ENCODE measurements at places on chromosomes 4 and X.

- DNase-seq, result no peak
Measured at GRCh38 chrX:20742106-20742505, 475.4 kb upstream of the RPS6KA3 start.

DNA sequence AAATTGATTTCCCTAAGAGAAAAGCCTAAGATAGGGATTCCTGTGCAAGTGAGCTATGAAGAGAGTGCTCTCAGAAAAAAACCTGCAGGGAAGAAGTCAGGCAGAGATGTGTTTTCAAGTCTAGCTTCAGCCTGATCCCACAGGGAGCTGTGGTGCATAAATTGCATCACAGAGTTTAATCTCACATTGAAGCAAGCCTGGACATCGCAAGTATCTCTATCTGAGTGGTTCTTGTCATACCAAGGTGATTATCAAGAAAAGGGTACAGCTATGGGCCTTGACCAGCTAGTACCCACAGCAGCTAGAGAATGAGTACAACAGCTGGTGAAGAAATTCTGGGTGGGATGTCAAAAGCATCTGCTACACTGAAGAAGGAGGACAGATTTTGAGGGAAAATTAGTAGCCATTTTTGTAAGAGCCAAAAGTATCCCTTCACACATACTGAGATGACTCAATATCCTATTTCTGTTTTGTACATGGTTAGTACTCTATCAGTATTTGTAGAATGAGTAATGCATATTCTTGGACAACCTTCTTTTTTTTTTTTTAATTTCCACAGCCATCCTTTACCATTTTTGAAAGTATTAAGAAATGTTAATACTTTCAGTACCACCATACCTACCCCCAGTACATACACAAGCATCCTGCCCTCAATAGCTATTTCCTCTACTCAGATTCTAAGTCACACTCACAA, 708.9 kb downstream of the IL1RAPL1 start:
- no peak for DNase-seq

GRCh38 chrX:153818571-153819383, 11.6 kb downstream of the PDZD4 start:
- no peak for DNase-seq

GRCh38 chrX:150899191-150899757, 806 bp upstream of the CD99L2 start:
- no peak for DNase-seq

- no peak for DNase-seq
Measured at GRCh38 chrX:149003863-149004660, 501.0 kb downstream of the IDS start.

DNA sequence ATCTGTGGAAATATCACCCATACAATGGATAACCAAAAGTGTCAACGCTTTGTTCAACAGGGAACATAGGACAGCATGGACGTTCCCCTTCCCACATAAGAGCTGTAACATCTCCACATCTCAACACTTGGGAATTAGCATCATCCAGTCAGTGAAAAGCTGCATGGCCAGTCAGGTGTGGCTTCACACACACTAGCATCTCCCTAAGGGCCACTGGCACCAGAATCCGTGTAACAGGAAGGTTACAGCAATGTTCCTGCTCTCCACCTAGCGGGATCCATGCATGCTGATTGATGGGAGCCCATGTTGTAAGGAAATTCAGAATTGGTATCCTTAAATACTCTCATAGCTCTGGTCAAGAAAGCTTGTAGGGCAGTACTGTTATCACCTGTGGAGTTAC, 78.8 kb downstream of the EVC2 start:
- DNase-seq, result no peak

- no peak for DNase-seq
Measured at GRCh38 chrX:153317306-153317705, 4.3 kb downstream of the PNMA6F start.

Data from stimulated activated CD8-positive, alpha-beta memory T cell treated with anti-CD3 and anti-CD28 coated beads, Interleukin-7, amount 100 ng/mL, for 48 hours (primary cell).